NCI-H510A (cell line): ENCODE measurements at places on chromosomes 6 and 20.

DNA sequence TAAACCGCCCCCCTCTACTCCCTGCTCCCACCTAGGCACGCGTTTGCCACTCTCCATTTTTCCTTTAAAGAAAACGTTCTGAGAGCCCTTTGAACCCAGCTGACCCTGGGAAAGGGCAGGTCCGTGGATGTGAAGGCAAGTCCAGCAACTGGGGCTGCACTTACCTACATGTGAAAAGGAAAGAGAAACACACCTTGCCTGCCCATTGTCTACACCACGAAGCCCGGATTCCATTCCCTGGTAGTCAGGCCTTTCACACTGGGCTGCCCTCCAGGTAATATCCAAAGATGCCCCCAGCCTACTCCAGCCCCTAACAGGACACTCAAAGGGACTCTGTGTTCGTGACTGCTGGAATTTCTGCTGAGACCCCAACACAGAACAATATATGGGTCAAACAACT, 94.4 kb downstream of the CD83 start:
- DNase-seq: no peak

- no peak for DNase-seq
These were observed 92.2 kb upstream of the CNKSR3 start for GRCh38 chr6:154602708-154603107.

DNA sequence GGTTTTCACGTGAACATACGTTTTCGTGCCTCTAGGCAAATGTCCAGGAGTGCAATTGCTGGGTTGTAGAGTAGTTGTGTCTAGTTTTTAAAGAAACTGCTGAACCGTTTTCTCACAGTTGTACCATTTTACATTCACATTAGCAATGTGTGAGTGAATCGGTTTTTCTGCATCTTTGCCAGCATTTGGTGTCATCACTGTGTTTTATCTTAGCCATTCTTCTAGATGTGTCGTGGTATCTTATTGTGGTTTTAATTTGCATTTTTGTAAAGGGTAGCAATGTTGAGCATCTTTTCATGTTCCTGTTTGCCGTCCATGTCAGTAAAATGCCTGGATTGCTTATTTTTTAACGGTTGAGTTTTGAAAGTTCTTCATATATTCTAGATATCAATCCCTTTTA, 10.2 kb downstream of the DOK5 start:
- DNase-seq: no peak

GRCh38 chr20:17884307-17885003, 84.1 kb downstream of the SNX5 start:
- DNase-seq: no peak

- DNase-seq: no peak
These were observed 9.3 kb upstream of the ID1 start for GRCh38 chr20:31595654-31596411.

DNA sequence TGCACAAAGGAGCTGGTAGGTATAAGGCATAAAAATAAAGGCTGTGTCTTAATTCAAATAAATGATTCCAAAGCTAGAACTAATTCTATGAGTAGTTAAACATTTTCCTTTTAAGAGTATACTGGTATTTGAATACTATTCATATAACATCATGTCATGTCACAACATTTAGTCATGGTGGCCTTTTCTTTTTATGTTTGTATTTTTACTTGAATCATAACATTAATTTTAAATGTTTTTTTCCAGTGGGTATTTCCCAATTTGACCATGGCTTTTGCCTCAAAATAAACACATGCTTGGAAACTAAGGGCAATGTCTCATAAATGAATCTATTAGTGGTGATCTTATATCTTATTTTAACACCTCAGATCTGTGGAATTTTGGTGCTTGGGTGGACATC, 177.1 kb downstream of the CD109 start:
- no peak for DNase-seq

DNA sequence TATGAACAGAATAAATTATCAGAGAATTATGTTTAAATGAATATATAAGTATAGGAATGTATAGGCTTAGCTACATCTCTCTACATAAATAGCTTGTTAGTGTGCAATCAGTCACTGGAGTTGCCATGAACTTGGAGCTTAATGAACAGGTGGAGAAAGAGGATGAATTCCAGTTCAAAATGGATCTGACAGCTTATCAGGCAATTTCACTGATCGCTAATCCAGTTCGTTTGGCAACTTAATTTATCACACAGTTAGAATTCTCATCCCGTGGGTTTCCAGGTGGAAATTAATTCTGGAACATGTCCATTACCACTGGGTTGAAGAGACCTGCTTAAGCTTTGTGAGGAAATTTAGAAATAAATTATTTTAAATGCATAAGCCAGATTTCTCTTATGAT, 118.1 kb downstream of the MACROD2 start:
- no peak for DNase-seq

GRCh38 chr6:113524826-113525225, 332.3 kb upstream of the MARCKS start:
- DNase-seq: no peak

DNA sequence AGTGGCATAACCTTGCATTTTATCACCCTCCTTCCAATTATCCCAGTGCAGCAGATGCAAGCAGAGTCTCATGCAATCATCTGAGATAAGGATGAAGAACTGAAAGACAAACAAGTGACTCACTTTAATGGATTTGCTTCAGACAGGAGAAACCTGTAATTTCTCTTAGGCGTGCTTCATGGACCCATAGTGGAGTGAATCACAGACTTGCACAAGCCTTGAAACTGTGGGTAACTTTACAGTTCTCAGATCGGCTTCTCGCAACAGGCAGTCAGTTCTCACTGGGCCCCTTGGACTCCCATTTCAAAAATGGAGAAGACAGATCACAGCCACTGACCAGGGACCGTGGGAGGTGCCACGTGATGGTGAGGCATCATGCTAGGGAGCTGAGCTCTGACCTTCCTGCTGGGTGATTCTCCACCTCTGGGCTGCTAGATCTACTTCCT, at the start of gene ADGRF4:
TSS of gene ADGRF4 (plus strand) at position 239 of the 446 bp plus-strand sequence. CDS start 8,666 bp downstream, outside the sequence.
- DNase-seq: no peak

GRCh38 chr6:70103798-70104197, 199.1 kb downstream of the COL9A1 start:
- DNase-seq: no peak

GRCh38 chr20:4455301-4455701, 266.4 kb upstream of the PRND start:
- no peak for DNase-seq

GRCh38 chr20:37202267-37202943, 23.1 kb upstream of the MROH8 start:
- no peak for DNase-seq

GRCh38 chr6:41294214-41294872, 7.9 kb upstream of the TREM1 start:
- DNase-seq: no peak

- no peak for DNase-seq
These were observed 58.9 kb downstream of the KIZ start for GRCh38 chr20:21184819-21185218.

GRCh38 chr6:31225735-31226134, 46.2 kb downstream of the HLA-C start:
- DNase-seq: no peak

- no peak for DNase-seq
These were observed 28.8 kb downstream of the RWDD2A start for GRCh38 chr6:83221889-83222479.

DNA sequence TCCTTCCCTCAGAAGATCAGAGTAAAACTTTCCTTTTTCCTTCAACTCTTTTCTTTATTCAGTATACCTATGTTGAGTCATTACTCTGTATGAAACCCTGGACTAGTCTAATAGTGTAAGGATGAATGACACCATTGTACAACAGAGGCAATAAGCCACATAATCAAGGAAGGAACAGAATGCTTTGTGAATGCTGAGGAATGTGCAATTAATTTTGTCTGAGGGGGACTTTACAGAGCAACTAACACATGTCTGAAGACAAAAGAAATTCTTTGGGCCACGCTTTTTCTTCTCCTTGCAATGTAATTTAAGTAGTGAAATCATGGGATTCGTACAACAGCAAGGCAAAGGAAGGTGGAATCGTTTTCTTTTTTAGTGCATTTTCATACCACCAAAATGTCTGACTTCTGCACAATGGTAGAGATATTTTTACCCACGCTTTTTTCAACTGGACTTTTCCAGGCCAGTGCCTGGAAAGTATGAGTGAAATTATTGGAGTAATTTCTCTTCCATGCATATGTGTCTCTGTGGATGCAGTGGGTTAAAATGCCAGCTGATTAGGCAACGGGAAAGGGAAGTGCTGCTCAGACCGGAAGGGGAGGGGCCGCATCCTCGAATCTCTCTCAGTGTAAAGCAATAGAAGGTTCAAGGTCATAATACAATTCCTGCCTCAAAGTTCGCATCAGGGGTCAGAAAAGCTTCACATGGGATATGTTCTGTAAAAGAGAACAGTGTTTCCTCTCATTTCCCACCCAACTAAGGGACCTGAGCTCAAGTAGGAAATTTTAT, 89.9 kb upstream of the MTHFD1L start:
- no peak for DNase-seq

- DNase-seq: no peak
These were observed 89.4 kb downstream of the JAG1 start for GRCh38 chr20:10584371-10584770.

DNA sequence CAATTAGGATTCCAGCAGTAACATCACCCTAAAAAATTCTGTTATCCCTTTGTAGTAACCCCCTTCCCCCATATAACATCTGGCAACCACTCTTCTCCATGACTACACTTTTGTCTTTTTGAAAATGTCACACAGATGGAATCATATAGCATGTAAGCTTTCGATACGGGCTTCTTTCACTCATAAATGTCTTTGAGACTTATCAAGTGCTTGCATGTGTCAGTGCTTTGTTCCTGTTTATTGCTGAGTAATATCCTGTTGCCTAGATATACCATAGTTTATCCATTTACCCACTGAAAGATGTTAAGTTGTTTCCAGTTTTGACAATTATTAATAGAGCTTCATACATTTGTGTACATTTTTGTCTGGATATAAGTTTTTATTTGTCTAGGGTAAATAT, 10.4 kb upstream of the SNPH start:
- no peak for DNase-seq

GRCh38 chr6:90103056-90103800, 193.4 kb downstream of the BACH2 start:
- no peak for DNase-seq

GRCh38 chr6:3849681-3850450, 693 bp downstream of the FAM50B start:
- no peak for DNase-seq

GRCh38 chr20:50506270-50506579, 4.0 kb upstream of the PTPN1 start:
- DNase-seq: no peak

DNA sequence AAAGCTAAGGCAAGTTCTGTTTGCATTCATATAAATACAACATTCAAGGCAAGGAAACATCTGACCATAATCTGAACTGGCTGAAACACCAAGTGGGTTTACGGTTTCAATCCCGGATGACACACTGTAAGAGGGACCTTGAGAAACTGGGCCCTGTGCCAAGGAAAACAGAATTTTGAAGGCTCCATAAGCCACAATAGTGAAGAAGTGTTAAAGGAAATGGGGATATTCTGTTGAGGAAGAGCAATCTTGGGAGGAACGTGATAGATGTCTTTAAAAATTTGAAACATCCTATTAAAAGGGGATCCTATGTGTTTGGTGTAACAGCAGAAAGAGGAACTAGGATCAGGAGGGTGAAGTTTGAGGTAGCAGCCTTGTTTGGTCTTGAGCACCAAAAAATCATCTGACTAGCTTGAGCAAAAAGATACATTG, 82.4 kb upstream of the TAB2 start:
- DNase-seq: peak; percentile 62
